ENCODE measurements at places on chromosomes 11 and 22.

GRCh38 chr22:24801901-24802465 is 4.0 kb upstream of the SGSM1 start:
- DNase-seq: no peak

DNA sequence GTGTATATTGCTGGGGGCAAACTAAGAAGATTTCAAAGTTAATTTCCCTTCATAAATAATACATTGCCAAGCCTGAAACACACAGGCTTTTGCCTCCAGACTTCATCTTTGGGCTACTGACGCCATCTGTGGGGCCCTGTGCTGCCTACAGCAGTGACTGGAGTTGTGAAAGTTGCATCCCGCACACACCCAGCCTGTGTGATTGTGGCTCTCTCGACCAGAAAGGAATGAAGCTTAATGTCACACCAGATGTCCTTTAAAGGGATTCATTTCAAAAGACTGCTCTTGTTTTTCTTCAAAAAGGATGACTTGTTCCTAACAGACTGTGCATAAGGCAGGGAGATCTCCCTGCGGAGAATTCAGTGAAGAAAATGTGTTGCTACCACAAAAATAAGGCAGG is 210.5 kb downstream of the FAM181B start:
- DNase-seq: no peak

DNA sequence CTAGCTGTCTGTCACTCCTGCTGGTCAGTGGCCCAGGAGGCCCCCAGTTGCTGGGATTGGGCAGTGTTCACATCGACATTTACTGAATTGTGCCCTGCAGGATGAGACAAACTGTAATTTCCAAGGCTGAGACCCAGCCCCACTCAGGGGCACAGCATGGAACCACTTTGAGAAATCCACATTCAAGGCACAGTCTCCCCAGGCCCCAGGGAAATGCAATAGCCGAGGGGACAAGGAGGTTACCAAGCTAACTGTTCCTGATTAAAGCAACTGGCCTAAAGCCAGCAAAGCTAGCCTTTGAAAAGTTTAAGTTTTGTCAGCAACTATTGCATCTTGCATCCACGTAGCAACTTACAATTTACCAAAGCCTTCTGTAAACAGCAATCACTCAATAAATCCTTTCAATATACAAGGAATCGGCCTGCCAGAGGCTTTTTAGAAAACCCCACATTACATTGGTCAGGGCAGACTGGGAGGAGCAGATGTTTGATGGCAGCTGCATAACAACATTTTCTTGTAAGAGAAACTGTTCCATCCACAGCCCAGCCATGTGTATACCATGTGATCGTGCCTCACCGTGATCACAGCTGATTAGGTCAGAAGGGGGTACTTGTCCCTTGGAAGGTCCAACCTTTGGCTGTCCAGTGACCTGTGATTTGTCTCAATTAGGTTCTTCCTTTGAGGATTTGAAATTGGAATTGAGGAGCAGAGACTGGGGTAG is 103.9 kb downstream of the TENM4 start:
- DNase-seq: no peak

DNA sequence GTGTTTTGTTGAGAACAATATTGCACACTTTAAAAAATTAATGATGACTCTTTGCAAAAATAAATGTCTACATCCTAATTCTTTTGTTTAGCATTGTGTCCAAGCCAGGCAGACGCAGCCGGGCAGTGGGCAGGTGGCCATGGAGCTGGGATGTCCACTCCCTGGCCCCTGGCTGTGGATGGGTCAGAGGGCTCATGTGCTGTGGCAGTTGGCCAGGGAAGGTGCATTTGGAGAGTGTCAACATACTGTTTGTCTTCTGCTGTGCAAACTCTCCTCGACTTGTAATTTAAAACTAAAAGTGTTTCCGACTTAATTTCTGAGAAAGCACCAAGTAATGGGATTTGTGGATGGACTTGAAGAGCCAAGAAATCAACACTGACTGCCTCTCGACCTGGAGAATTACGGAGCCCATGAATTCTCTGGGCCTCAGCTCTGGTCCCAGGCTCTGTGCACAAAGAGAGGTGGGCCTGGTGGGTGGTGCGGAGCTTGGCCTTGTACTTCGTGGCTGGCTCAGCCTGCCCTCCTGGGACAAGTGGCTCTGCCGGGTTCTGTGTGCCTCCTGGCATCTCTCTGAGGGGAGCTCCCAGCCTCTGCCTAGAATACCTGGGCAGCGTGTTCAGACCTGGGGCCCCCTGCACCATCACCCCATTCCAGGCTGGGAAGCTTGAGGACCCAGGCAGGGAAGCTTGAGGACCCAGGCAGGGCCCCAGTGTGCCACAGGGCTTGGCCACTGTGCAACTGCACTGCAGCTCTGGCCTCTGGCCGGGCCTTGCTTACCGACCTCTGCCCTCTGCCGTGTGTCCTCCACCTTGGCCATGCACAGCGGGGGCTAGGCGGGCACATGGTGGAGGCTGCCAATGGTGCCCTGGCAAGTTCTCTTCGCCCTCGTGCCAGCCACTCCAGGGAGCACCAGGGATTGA is 46.4 kb downstream of the RTN4R start:
- no peak for DNase-seq

DNA sequence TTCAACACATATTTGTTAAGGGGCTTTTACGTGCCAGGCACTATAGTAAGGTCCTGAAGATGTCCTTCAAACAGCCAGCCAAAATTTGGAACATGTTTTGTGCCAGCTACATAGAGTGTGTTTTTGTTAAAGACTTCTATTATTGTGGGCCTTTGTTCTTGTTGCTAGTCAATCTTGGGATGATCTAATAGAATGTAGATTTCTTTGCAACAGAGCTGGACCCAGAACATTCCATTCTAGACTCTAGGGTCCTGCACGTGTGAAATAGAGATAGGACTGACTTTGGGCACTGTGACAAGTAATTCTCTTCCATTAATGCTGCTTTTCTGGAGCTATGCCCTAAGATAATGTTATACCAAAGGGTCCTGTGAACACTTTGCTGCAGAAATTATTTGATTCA is 16.9 kb upstream of the IPO7 start:
- DNase-seq: no peak

DNA sequence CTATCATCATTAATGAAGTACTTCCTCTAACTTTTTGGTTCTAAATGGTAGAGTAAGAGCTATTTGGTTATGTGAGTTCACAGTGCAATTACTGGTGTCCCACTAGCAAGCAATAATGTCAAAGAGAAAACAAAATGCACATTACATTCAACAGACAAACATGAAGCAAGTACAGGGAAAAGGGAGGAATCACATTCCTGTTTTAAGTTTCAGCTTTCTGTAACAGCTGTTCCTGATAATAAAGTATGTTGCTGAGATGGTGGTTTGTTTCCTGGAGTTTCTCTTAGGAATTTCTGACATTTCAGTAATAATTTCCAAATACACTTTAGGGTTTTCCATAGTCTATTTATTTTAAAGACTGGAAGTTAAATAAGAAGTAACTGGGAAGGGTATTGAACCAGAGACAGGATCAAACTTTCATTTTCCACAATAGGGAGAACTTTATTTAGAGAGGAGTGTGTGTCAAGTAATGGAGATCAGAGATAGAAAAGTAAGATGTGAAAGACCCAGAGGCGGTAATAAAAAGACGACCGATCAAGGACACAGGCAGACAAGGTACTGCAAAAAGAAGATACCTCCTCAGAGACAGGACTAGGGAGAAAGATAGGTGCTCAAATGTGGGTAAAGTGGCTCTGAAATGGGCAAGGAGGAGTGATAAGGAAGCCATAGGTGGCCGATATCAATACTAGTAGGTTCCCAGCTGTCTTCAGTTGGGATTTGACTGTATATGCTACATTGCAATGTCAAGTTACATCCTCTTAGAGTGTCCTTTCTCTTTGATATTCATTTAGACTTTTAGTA is 20.8 kb upstream of the CLNS1A start:
- DNase-seq: no peak

DNA sequence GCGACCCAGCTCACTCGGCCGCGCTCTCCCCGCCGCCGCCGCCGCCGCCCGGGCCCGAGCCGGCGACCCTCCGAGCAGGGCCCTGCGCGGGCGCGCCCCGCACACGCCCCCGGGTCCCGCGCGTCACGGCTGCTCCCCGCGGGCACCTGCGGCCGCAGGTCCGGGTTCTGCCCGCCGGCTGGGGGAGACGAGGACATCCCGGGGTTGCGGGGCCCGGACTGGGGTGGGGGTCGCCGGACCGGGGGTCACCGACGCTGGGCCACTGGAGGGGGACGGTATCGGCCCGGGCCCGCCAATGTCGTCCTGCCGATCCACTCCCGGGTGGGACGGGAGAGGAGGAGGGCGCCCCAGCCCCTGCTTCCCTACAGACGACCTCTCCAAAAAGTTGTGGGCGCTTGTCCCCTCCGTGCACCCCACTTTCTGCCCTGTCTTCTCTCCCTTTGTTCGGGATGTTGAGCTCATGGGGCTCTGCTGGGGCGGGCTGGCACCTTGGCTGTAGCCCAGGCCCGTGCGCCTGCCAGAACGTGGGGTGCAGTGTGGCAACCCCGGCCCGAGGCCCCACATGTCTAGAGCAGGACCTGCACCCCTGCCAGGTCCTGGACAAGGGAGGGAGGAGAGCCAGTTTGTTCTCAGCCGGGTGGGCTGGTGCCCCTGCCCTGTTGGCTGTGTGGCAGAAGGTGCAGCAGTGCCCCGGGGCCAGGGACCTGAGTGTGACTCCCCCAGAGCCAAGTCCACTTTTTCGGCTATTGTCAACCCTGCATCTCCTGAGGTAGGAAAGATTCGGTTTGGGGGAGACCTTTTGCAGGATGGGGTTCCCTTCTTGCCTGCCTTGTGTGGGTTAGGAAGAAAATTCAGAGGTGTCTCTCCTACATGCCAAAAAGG is 40.2 kb upstream of the CELSR1 start:
- no peak for DNase-seq

GRCh38 chr22:20577549-20577975 is 70.2 kb downstream of the MED15 start:
- DNase-seq: peak; percentile 26

DNA sequence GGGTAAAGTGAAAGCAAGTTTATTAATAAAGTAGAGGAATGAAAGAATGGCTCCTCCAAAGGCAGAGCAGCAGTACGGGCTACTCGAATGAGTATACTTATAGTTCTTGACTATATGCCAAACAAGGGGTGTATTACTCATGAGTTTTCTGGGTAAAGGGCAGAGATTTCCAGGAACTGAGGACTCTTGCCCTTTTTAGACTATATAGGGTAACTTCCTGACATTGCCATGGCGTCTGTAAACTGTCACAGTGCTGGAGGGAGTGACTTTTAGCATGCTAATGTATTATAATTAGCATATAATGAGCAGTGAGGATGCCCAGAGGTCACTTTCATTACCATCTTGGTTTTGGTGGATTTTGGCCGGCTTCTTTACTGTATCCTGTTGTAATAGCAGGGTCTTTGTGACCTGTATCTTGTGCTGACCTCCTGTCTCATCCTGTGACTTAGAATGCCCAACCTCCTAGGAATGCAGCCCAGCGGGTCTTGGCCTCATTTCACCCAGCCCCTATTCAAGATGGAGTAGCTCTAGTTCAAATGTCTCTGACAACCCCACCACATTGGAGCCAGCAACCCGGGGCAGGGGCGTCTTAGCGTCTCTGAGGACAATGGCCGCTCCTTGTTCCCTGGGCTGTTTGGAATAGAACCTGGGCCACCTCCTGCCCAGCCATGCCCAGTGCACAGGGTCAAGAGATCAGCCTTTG is 34.9 kb upstream of the CD82 start:
- DNase-seq: no peak

DNA sequence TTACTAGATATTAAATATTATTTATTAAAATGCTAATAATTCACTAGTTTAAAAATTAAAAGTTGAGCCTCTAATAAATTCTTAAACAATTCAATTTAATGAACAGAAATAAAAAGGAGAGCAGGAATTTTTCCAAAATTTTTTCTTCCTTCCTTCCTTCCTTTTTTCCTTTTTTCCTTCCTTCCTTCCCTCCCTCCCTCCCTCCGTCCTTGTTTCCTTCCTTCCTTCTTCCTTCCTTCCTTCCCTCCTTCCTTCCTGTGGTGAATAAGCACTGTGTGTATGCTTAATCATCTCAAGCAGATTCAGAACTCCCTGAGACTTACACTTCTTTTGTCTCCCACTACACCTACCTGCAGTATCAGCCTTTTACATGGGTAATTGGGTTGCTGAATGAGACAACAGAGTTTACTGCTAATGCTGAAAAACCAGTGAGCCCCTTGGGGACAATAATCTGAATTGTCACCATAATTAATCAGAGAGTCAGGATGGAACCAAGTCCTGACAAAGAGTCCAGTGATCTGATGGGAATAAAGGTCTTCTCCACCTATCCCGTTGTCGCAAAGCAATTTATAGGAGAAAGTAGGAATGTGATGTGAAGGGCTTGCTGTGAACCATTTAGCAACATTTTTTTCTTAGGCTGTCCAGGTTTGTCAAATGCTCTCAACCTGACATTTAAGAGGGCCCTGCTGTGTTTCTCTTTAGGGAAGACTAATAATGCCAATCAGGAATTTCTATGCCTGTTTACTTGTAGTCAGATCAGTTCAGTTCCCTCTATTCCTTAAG is 58.1 kb upstream of the CEP295 start:
- DNase-seq: no peak

DNA sequence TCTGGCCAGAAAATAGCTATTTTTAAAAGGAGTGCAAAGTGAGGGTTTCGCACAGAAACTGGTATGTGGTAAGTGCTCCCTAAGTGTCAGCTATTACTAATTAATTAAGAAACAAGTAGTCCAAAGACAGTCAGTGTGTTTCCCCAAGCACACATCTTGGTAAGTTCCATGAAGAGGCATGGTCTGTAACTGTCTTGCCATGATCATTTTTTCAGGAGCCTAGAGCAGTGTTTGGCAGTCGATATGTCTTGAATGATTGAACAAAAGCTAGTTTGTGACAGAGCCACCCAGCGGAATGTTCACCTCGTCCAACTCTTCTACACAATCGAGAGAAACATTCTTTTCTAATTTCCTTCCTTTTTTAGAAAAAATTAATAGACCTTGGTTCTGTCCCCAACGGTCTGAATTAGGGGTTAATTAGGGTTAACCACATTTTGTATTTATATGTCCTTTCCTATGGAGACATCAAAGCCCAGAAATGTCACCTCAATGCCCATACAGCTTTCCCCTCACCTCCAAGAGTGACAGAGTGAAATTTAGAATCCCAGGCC is 57.6 kb upstream of the FTH1 start:
- peak; percentile 59 for DNase-seq

DNA sequence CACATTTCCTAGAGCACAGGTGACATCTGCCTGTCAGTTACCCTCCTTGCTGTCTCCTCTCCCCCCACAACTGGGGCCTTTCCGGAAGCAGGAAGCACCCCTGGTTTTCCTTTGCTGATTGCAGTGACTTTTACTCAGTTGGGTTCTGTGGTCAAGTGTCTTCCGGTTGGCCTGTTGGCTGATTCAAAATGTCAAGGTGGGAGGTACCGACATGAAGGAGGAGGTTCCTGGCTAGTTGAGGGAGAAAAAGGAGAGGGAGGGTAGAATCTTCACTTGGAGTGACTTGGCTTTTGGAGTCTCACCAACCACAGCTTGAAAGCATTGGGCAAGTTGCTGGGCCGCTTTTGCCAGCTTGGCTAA is 9.3 kb upstream of the ADAMTS15 start:
- no peak for DNase-seq

DNA sequence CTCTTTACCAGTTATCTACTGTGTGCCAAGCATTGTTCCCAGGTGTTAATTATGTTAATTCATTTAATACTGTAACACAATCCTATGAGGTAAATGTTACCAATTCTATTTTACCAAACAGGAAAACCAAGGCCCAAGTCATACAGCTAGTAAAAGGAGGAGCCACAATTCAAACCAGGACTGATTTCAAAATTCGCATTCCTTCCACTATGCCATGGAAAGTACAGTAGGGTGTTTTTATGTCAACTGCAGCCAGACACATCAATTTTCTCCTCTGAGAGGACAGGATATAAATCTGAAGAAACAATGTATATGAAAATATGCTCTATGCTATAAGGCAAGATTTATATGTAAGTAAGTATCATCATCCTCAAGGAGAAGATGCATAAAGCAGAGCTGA is 104.3 kb downstream of the RPL27A start:
- DNase-seq: no peak

- DNase-seq: no peak
Measured at GRCh38 chr11:1549338-1550330, 22.4 kb downstream of the DUSP8 start.
